SIG-M5 (cell line): ENCODE measurements at places on chromosomes 5 and 9.

GRCh38 chr9:78578072-78578471, 281.1 kb downstream of the PSAT1 start:
- DNase-seq: no peak

GRCh38 chr5:11514705-11515432, 389.4 kb downstream of the CTNND2 start:
- no peak for DNase-seq

DNA sequence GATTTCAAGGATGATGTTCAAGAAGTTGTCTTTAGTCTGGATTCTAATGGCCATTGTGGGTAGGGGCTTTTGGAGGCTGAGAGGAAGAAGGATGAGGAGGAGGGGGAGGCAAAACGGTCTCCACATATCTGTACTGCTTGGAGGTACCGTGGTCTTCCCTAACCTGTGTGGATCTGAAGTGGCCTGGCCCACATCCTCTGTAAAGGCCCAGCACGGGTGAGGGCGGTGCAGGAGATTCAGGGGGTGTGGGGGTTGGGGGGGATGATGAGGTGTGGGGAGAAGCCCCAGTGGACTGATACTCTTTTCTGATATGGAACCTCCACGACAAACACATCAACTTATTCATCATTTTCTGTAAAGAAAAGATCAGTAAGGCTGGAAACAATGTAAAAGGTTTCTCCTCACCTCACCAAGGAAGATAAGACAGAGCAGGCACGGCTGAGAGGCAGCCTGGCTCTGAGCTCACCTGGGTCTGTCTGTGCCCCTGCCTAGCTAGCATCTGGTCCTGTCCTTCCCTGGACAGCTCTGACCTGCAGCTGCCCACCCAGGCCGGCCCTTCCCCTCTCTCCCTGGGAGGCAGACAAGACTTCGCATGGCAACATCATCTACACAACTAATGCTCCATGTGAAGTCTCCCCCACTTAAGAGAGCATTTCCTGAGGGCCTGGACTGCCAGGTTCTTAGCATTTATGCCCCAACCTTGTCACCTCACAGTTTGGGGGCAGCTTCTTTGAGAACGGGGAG, 5.6 kb upstream of the IL3 start:
- DNase-seq: no peak

- DNase-seq: no peak
These were observed 56.2 kb upstream of the LPAR1 start for GRCh38 chr9:111094433-111094924.

- no peak for DNase-seq
These were observed 301.1 kb downstream of the MAN2A1 start for GRCh38 chr5:109990723-109991359.

GRCh38 chr5:1824109-1824821, 23.1 kb downstream of the NDUFS6 start:
- DNase-seq: no peak

DNA sequence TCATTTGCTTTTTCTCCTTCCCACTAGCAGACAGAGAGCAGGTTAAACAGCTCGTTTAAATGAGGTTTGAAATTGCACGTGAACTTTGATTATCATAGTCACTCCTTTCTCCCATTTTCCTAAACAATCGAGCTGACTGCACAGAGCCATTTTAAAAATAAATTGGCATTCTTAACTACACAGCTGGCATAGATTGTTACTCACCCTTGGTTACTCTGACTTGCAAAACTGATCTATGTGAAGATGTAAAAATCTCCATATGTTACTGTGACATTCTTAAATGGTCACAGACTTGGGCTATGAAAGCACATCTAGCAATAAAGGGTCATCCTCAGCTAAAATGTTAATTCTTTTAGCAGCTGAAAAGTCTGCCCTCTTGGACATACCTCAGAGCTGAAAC, 368.5 kb downstream of the DTWD2 start:
- no peak for DNase-seq

GRCh38 chr9:132090771-132091170, 11.1 kb upstream of the MED27 start:
- no peak for DNase-seq

DNA sequence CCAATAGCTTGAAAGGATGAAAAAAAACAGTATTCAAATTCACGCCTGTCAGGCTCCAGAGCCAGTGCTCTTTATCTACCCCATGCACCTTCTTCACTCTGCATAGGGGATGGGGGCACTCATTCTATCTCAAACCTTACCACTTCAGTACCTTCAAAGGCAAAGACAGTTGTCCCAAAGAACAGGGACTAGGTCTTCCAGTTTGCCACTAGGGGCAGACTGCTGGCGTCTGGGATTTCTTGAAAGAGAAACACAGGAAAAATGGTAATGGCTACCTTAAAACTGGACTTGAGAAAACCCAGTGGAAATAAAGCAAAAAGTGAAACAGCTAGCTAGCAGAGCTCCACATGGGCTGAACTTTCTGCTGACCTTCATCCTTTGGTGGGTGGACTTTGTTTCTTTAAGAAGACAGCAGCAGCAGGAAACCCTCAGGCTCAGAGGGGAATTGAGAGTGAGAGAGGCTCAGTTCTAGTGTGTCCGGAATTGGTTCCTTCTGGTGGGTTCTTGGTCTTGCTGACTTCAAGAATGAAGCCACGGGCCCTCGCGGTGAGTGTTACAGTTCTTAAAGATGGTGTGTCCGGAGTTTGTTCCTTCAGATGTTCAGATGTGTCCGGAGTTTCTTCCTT, 41.0 kb upstream of the SLC36A1 start:
- DNase-seq: no peak

GRCh38 chr9:110115826-110116542, 92.0 kb downstream of the C9orf152 start:
- DNase-seq: no peak

DNA sequence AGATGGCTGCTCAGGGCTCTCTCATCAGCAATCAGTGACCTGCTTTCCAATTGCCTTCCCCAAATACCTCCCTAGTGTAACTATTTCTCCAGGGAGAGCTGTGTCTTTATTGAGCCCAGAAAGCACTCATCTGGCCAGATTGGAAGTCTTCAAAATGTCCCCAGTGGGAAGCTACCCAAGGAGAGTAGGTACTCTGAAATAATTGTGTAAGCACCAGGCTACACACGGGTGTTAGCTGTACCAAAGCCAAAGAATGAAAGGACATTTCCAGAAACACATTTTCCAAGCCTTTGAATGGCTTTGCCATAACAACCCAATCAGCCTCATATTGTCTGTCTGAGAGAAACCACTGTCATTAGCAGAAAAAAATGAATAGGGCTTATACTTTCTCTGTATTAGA, 318.8 kb downstream of the FAM170A start:
- DNase-seq: no peak

GRCh38 chr5:124402144-124402581, 344.3 kb downstream of the ZNF608 start:
- DNase-seq: no peak

DNA sequence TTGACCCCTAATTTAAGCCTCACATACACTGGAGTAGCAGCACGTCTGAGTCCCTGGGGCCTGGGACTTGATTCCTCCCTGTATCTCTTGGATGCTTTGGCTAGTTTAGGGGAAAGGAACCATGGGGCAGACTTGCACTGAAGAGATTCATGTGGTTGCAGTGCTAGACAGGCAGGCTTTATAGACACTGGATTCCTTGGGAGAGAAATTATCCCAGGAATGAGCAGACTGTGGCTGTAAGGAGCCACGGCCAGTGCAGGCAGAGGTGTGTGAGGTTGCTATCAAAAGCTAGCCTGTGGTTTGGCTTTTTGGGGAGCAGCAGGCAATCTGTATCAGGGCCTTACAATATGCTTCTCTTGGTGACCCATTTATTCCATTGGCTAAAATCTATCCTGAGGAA, 20.5 kb upstream of the PITX1 start:
- DNase-seq: no peak

DNA sequence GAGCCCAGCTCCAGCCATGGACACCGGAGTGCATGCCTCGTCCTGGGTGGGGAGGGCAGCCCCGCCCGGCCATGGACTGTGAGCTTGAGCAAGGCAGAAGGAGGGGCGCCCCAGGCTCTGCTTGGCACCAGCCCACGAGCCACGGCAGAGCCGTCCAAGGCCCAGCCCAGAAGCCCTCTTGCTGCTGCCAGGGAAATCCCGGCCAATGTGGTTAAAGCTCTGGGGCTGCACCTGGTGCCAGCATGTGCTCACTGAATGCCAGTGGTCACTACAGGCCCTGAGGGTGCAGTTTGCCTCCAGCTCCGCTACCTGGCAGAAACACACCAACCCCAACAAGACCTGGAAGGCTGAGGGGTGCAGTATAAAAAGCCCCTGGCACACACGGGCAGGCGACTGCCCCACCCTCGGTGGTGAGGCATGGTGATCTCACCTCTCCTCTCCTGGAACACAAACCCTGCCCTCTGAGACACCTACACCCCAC, 11.8 kb downstream of the BRD3 start:
- no peak for DNase-seq

DNA sequence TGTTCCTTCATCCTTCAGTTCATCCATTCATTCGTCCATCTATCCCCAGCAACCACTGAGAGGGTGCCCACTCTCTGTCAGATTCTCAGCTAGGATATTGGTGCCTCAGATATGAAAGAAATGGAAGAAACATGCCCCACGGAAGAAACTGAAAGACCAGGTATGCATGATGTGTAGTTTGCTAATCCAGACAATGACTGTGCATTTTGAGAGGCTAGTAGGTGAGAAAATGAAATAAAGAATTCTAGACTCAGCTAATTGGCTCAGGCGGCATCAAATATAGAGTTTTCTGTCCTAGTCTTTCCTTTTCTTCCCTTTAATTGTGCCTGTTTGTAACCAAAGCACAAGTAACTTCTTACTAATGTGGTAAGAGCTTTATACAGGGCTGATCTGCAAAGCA, 104.7 kb downstream of the PDZD2 start:
- DNase-seq: no peak

DNA sequence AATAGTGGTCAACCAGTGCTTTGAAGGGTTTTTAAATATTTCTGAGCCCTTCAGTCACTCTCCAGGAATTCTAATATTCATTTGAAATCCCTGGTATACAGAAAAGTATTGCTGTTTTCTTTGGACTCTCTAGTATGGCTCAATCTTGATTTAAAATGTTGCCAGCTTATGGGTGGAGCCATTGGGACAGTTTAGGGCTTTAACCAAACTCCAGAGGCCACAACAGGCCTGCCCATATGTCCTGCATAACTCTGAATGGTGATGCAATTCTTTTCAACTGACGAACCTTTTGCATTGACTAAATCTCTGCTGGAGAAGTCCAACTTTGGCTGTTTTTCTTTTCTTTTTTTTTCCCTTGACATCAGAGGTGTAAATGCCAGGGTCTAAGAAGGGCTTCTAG, 10.3 kb upstream of the ANKHD1 start:
- DNase-seq: no peak

DNA sequence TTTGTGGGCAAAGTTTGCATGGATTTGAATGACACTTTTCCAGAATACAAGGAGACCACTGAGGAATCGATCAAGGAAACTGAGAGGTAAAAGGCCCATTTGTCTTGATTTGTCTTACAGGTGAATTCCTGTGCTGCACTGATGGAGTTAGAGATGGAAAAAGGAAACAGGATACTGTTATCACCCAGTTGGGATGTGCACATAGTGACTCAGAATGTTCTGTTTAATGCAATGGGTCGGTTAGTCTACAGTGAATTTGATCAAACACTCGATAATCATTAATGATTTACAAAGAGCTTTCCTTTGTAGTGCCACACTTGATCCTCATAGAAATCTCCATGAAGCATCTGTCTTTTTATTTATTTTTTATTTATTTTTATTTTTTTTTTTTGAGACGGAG, 64.7 kb downstream of the GDA start:
- DNase-seq: no peak

DNA sequence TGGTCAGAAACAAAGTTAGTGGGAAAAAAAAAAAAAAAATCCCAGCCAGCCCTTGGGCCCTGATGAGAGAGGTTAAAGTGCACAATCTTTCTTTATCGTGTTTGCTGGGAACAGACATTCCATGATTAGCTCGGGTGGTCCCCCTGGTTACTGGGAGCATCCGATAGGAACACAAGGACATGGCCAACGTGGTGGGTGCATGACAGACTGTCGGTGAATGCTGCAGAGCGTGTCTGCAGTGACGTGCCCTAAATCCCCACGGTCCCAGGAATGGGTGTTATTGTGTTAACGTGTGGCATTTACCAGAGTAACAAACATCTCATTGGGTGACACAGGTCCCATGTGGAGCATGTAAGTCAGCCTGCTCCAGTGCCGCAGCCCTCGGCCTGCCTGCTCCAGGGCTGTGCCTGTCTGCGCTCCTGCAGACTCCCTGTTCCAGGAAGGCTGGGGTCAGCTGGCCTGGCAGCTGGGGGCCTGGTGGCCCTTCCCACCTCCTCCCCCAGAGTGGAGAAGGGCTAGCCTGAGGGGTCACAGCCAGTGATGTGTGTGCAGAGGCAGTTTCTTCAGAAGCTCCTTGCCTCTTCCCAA, 34.3 kb upstream of the TBC1D2 start:
- DNase-seq: no peak

- DNase-seq: no peak
These were observed 116.6 kb upstream of the VCAN start for GRCh38 chr5:83354958-83355357.
